Natural killer cell (primary cell): ENCODE measurements at places on chromosomes 13 and 19. TPM values are rescaled to one million over a fixed set of nuclear protein-coding genes. Genes with fewer than 3 reads are reported as not detected.

DNA sequence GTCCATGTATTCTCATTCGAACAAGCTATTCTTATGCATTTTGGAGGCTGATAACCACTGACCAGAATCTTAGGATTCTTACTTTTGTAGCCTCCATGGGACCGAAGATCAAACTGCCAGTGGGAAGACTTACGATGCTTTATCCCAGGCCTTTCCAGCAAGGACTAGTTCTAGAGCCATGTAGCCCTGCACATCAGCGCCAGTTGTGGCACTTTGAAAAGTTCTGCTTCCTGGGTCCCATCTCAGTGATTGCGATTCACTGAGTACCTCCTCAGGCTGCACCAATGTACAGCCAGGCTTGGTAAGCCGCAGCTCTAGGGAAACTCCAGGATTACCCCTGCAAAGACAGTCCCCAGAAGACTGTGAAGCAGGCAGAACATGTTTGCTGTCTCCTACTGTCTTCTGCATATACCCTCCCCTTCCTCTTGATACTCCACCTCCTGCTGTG, 18.9 kb upstream of the ENOX1 start:
- no peak for DNase-seq

DNA sequence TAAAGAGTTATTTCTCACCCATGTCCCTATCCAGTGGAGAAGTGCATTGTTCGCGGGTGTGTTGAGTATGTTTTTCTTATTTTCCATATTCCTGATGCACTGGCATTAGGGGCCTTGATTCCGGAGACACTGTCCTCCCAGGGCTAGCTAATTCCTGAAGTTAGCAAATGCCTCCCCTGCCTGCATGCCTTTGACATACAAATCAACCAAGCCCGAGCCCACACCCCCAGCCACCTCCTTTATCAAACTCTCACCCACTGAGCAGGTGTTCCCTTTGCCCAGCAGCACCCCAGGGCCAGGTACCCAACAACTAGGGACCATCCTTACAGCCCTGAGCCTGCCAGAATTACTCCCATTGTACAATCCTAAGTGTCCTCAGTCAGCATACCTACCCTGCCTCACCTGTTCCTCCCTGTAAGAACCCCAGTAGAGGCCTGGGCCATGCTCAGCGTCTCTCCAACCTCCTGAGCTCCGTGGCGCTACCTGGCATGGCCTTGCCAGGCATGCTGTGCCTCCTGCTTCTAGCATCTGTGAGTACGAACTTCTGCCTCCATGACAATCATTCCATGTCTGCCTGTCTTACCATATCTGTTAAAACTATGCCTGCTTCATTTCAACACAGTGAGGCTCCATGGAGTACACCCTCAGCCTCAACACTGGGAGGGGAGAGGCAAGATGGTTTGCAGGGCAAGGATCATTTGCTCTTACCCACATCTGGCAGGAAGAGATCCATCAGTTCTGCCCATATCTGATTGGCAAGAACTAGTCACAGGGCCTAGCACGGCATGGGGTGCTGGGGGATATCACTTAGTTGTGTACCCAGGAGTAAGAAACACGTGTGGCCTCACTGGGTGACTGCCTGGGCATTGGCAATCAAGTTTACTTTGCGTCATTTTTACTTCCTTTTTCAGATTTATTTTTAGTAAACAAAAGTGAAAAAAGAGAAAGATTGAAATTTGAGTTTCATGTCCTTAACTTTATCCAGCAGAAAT, 203.9 kb downstream of the SHISA2 start:
- DNase-seq: no peak

DNA sequence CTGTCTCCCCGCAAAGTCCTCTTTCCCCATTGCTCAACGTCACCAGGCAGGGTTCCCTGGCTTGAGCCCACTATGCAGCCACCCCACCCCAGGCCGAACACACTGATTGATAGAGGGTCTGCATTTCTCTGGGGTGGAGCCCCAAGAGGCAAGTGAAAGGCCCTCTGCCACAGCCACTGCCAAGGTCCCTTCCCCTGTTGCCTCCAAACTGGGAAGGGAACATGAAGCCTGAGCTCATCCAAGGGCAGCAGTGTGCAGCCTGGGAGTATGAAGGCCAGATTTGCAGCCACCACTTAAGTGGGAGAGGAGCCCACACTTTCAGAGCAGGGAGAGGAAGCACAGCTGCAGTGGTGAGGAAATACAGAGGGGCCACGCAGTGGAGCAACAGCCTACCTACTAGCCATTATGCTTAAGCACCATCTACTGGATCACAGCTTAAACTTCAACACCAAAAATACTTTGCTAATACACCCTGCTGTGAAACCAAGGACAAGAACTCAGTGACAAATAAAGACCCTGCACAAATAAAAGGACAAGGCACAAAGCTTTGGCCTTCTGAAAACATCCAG, 48.6 kb downstream of the UBL3 start:
- DNase-seq: no peak

GRCh38 chr13:30375265-30375835, 46.9 kb upstream of the UBE2L5 start:
- DNase-seq: peak; percentile 39

DNA sequence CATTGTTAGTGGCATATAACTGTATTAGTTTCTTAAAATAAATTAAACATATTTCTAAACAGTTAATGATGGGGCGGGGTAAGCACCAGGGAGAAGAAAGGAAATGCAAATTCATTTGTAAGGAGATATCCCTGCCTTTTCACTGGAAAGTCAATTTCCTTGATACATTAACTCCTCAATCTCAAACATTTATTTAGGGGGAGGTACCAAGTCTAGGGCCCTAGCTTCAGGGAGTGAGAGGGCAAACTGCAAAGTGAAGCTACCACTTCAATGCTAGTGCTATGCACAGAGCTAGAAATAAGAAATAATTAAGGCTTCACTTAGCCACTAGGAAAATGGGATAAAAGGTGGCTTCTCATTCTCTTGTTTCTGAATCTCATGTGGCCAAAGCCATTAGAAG, 115.3 kb upstream of the FNDC3A start:
- DNase-seq: no peak

DNA sequence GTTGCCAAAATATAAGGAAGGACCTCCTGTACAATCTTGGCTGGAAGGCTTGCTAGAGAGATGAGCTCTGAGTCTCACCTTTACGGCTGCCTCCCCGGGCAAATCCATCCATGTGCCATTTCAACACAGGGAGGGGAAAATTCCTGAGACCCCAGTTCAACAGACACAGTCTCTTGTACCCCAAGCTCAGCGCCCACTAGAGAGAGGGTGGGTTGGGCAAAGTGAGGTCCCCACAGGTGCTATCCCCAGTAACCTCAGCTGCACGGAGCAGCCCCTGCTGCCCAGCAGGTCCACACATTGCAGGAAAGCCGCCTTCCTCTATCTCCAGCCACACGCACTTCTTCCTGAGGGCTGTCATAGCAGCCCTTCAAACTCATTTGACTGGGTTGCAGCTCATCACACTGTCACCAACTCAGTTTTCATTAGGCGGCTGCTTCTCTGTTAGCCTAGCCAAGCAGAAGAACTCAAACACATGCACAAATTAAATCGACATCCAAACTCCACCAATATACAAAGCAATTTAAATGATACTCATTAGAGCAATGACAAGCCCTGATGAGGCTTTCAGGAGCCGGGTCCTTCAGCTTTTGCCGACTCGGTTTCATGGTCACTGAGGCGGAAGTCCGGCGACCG, 80.4 kb downstream of the TSHZ3 start:
- no peak for DNase-seq

GRCh38 chr19:49889687-49890348, 6.9 kb downstream of the IL4I1 start:
- DNase-seq: peak; percentile 90

DNA sequence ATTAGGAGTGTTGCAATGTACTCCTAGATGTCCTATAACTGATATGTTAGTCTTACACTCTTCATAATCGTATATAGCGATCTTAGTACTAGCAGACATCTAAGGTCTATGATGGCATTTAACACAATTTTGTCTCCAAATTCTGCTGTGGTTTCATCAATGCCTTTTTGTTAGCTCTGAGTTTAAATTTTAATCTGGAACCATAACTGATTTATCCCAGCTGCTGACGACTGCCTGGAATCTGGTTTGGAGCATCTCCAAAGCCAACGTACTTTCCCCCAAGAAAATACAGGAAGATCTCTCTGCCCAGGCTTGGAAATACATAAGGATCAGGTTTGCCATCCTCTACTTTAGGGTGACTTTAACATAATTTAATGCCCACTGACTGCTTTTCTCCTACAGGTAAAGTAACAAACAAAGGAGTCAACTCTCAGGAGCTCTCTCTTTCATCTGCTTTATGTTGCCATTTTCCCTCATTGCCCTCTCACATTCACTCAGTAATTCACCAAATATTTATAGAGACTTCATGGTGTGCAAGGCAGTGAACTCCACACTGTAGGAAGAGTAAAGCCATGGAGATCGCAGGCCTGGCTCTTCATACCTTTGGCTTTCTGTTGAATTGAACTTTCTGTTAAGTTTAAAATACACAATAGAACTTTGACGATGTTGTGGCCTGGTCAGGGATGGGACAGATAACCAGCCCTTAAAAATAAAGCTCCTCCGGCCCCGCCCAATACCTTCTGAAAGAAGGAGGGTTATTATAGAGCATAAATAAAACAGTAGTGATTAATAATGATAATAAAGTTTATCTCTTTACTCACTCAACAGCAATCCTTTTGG, 23.3 kb upstream of the SPART start:
- DNase-seq: no peak

DNA sequence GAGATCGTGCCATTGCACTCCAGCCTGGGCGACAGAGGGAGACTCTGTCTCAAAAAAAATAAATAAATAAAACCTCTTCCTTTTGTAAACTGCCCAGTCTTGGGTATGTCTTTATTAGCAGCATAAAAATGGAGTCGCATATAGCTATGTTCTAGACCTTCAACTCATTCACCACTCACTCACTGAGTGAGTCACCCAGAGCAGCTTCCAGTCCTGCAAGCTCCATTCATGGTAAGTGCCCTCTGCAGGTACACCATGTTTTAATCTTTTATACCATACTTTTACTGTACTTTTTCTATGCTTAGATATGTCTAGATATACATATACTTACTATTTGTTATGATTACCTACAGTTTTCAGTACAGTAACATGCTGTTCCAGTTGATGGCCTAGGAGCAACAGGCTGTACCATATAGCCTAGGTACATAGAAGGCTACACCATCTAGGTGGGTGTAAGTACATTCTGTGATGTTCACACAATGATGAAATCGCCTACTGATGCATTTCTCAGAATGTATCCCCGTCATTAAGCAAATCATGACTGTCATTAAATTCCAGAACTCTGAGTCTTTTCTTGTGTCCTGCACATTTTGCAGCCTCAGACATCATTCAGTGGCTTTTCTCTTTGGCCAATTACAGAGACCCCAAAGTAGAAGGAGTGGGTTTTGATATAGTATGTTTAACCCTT, 13.7 kb upstream of the FARP1 start:
- no peak for DNase-seq

DNA sequence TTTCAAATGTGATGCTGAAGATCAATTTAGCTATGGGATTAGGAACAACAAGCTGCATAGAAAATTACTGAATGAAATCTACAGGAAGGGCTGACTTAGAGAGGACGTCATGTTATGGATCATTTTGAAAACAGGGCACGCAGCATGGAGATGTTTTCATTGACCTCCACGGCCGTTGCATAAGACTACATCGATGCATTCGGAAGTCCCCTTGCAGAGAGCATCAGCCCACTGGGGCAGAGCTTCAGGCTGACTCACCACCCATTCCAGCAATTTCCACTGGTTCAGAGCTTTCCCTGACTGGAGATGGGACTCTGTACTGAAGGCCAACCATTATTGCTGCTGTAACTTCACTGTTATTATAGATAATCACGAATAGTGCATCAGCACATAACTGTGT, 305.3 kb downstream of the IRS2 start:
- no peak for DNase-seq

GRCh38 chr13:106183410-106184065, 351.9 kb downstream of the EFNB2 start:
- DNase-seq: no peak

GRCh38 chr13:45015300-45015699, 26.0 kb downstream of the GPALPP1 start:
- DNase-seq: no peak

- no peak for DNase-seq
Measured at GRCh38 chr19:18194554-18195238, 1.7 kb downstream of the MPV17L2 start.

DNA sequence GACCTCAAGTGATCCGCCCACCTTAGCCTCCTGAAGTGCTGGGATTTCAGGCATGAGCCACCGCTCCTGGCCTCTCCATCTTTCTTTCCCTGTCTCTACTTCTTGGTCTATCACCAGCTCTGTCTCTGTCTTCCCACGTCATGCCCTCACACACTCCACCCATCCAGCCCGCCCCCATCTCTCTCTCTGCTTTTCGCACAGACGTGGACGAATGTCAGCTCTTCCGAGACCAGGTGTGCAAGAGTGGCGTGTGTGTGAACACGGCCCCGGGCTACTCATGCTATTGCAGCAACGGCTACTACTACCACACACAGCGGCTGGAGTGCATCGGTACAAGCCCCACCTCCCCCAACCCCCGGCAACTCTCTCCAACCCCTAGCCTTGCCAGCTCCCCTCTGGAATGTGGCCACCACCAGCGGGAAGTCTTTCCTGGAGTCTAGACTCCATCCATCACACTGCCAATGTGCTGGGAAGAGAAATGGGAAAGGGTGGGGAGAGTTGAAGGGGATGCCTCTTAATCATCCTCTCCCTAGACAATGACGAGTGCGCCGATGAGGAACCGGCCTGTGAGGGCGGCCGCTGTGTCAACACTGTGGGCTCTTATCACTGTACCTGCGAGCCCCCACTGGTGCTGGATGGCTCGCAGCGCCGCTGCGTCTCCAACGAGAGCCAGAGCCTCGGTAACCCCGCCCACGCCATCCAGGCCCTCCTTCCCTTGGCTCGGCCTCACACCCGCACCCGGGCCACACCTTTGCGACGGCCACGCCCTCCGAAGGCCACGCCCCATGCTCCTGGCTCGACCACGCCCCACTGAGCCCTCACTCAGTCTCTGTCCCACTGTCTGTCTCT, 22.5 kb downstream of the LTBP4 start:
- no peak for DNase-seq

DNA sequence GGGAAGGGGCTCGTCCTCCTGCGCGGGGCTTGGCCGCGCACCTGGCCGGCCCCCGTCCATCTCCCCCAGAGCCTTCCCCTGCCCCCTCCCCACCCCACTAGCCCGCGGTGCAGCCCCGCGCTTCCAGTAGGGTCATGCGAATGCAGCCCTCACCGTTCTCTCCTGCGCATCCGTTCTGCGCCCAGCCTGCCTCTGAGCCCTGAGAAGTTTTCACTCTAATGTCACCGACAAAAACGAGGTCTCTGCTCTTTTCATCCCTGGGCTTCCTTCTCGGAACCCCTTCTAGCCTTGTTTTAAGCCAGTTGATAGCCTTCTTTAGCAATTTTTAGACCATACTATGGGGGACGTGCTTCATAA, 97.4 kb downstream of the ATP8A2 start:
- DNase-seq: no peak

CBARP gene
- total RNA-seq: 0.14 TPM

FBXO27 gene
- 0.38 TPM for total RNA-seq

GADD45B gene
- 212 TPM for total RNA-seq

LYPD3 gene
- 1.3 TPM for total RNA-seq

GNA15 gene
- 3.9 TPM for total RNA-seq

DIAPH3 gene
- 1.0 TPM for total RNA-seq

SERTAD3 gene
- 57.3 TPM for total RNA-seq

SLC25A41 gene
- not detected for total RNA-seq

CEACAM3 gene
- 1.3 TPM for total RNA-seq

ZNF548 gene
- 75.5 TPM for total RNA-seq
